Activated naive CD4-positive, alpha-beta T cell treated with anti-CD3 and anti-CD28 coated beads, Interleukin-2, amount 50 U/mL, for 72 hours (primary cell): ENCODE measurements at places on chromosomes 12 and 14. TPM values are rescaled to one million over a fixed set of nuclear protein-coding genes. Genes with fewer than 3 reads are reported as not detected.

DNA sequence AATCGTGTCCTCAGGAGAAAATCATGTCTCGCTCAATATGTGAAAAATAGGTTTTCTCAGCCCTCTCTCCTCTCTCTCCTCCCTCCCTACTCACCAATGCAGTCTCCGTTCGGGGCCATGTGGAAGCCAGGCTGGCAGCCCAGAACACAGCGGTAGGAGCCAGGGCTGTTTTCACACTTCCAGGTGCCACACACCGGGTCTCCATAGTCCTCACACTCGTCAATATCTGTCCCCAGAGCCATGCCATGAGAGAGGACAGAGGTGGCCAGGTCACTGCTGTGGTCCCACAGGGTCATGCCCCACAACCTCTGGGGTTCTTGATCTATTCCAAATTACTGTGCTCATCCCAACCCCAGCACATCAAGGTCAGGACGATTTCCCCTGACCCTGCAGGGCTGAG lies 13.5 kb downstream of the ISCA2 start:
- DNase-seq = peak; percentile 25

Gene PTPRO
- 0.77 TPM for total RNA-seq

Gene MYF6
- not detected for total RNA-seq

DNA sequence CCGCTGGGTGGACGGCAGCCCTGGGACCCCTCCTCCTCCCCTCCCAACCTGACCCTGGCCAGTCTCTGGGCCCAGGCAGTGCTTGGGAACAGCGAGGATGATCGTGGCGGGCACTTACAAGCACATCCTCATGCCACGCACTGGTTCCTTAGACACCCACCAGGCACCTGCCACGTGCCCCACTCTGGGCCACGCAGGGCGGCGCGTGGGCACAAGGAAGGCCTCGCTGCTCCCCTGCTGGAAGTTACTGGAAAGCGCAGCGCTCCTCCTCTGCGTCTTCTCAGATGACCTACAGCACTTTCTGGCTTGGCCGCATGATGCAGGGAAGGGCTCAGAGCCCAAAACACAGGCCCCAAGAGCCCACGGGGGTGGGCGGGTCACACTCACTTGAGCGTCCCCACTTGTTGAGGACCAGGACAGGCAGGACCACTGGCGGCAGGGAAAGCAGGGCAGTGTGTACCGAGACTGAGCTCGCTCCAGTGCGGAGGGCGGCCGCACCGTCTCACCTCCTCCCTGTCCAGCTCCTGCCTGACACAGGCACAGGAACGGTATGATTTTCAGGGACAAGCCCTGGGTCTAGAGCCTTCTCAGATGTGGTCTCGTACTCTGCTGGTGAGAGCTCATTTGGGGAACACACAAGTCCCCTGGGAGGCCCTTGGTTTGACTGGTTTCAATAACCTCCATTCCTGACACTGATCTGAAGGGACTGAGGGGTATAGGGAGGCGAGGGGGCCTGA lies 128.3 kb upstream of the EVL start:
- no peak for DNase-seq

Gene RDH12
- total RNA-seq = not detected

GRCh38 chr14:51008446-51008845 lies 64.2 kb upstream of the PYGL start:
- no peak for DNase-seq

DNA sequence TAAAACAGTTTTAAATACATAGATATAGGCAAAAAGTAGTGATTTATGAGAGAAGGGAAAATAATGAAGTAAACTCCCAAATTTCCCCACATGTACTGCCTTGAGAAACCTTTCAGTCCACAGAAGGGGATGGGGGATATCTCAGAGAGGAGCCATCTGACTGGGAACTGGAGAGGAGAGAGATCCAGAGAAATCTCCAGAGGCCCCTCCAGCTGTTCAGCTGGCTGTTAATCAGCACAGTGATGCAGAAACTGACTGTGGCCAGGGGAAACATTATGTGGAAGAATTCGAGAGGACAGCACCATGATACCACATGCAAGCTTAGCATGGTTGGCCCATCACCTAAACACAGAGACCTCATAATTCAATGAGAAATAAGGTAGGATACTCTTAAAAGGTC lies 1165.9 kb upstream of the TMEM132C start:
- no peak for DNase-seq

Gene SIX4
- not detected for total RNA-seq

DNA sequence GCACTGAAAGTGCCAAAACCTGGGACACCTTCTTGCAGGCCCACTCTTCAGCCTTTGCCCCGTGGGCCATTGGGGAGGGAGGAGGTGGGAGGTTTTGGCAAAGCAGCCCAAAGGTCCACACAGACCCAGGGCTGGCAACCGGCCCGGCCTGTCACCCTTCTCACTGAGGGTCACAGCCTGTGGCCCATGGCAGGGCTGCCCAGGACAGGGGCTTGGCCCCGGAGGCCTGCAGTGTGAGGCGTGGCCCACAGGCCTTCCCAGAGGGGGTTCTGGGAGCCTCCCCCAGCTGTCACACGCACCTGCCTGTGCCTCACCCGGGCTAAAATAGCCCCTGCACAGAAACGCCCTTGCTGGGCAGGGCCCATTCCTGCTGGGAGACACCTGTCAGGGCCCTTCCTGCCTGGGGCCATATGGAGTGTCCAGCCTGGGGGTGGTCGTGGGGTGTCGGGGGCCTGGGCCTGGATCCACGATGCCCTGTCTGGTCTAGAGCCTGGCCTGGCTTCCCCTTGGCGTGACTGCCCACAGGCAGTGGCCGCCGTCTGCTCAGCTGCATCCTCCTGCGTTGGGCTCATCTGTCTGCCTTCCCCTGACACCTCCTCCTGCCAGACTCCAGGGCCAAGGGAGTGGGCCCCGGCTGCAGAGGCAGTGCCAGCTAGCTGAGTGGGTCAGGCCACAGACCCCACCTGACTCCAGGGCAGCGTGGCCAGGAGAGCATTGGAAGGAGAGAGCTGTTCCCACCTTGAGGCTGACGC lies 19.2 kb downstream of the PACS2 start:
- no peak for DNase-seq

DNA sequence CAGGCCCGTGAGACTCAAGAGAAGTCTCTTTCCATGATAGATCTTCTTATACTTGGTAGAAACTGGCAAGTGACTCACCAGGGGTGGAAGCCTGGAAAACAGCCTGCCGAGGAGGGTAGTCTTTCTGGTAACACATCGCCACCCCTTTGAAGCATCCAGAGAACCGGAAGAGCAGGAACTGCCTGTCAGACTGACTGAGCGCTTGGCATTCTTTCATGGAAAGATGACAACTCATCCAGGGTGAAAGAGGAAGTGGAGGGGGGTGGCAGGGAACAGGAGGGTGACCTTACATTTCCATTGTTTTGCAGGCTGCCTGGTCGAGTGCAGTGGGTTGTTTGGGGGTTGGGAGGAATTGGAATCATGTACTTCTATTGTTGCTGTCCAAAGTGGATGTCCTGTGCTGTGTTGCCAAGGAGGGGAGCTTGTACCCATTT lies 34.5 kb downstream of the PRKCH start:
- no peak for DNase-seq

DNA sequence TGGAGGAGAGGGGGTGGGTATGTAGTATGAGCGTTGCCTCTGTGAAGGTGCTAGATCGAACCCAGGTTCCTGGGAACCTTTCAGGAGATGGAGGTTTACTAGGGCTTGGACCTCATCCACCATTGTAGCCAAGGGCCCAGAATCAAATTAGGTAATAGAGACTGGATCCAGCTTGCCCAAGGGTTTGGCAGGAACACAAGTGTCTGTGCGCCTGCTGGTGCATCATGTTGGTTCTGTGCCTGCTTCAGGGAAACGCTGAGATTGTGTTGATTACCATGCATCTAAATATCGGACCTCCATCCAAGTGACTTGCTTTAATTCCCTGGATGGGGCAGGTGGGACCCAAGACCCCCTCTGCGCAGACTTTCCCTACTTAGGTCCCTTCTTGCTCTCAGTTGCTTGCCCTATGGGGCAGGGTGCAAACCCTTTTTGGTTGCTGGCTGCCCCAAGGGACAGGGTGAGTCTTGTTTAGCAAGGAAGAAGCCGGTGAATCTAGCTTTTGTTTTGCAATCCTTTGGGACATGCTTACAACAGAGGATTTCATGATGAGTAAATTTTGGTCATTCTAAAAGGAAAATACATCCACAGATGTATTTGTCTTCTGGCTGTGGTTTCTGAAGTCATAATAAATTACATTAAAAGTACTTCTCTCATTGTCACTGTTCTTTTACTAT lies 189.8 kb upstream of the PRICKLE1 start:
- no peak for DNase-seq

Gene NOVA1
- 1.5 TPM for total RNA-seq

Gene L2HGDH
- 20.7 TPM for total RNA-seq

GRCh38 chr12:103560604-103561101 lies 26.4 kb upstream of the STAB2 start:
- no peak for DNase-seq

Gene KRT71
- not detected for total RNA-seq
